ENCODE measurements at places on chromosomes 6 and 20.

DNA sequence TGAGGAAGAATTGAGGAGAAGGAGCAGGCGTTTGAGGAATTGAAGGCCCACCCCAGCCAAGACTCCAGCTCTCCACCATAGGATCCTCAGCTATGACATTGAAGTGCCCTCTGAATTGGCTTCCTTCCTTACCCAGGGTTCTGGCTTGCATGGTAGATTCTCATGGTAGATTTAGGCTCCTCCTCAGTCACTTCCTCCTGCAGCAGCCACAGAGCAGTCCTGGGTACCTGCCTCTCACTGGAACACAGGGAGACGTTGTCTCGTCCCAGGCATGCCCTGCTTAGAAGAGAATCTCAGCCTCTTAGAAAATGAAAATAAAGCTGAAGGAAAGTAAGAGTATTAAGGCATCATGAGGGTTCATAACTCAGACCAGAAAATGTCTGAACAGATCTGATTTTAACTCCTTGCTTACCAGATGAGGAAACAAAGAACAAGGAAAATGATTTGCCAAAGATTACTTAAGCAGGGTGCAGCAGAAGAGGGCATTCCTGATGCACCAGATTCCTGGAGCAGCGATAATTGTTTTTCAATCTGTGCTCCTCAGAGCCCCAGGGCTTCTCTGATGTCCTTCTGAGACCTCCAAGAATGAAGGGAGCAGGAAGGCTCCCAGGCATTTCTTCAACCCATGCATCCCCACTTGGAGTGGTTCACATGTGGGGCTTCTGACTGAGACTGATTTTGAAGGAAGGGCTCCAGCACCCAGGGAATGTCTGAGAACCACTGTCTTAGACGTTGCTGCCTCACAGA lies 219.8 kb downstream of the HIVEP2 start:
- DNase-seq, result no peak

DNA sequence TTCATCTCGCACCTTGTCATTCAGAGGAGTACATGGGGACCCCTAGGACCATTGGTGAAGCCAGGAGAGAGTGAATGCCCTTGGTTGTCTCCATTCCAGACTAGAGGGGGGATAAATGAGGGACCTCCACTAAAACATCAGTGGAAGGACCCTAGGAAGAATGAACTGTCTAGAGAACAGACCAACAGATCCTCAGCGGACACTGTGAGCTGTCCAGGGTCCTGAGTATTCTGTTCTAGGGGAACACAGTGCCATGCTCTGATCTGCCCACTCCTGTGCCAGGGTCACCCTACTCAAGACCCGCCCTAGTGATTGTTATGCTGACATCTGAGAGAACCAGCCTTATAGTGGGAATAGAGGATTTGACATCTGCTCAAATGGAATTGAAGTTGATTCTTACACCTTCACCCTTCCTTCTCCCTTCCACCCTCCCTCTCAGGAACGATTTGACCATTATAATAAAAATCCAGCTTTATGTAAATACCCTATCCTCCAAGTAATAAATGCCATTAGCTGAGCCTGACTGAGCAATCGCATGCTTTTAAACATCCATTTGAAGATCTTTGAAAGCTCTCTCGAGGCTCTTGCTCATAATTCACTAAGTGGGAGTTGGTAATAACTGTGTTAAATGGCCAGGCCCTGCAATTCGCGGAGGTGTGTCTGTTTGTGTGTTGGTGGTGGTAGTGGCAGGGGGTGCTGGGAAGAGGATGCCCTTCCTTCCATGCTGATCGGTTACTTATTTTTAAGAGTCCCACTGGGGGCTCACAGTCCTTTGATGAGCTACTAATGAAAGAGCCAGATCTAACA lies 43.6 kb upstream of the SLC32A1 start:
- peak; percentile 12 for DNase-seq

DNA sequence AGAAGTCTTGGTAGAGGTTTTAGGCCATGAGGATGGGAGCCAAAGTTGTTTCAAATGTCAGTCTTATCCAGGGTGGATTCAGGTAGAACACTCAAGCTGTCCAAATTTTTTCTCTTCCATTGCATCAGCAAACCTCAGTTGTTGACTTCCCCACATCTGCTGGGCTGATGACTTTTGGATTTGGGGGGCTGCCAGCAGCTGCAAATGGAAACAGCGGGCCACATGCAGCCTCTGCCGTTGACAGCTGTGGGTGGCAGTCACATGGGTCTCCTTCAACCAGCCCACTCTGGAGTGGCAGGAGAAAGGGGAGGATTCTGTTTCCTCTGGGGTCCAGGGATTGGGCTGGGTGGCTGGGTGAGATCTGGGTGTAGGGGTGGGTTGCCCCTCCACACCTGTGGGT lies 5.8 kb upstream of the MLN start:
- DNase-seq, result no peak

- no peak for DNase-seq
These were observed 25.7 kb upstream of the MLIP start for GRCh38 chr6:54085541-54085940.

DNA sequence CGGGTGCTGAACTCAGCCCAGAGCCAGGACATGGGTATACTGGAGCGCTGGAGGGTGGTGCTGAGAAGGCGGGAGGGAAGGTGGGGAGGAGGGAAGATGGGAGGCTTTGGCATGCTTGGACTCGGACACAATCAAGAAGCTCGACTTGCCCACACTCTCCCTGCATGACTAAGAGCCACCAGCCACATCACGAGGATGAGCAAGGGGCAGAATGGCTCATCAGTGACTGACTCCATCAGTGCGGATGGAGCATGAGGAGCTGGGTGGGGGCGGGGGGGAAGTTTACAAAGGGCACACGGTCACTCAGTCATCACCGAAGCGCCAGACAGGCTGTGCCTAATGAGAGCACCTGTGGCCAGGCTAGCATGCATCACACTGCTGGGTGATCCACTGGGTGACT lies 222.8 kb downstream of the KIF16B start:
- no peak for DNase-seq

Data from CD4-positive, alpha-beta T cell (primary cell).